ENCODE measurements at places on chromosomes 16 and 17.

- DNase-seq = no peak
These were observed 10.3 kb upstream of the SAMD14 start for GRCh38 chr17:50139950-50140885.

- no peak for DNase-seq
These were observed 223.1 kb downstream of the SEC14L1 start for GRCh38 chr17:77363821-77364361.

GRCh38 chr17:64209983-64210382 is 53.1 kb downstream of the TEX2 start:
- no peak for DNase-seq

DNA sequence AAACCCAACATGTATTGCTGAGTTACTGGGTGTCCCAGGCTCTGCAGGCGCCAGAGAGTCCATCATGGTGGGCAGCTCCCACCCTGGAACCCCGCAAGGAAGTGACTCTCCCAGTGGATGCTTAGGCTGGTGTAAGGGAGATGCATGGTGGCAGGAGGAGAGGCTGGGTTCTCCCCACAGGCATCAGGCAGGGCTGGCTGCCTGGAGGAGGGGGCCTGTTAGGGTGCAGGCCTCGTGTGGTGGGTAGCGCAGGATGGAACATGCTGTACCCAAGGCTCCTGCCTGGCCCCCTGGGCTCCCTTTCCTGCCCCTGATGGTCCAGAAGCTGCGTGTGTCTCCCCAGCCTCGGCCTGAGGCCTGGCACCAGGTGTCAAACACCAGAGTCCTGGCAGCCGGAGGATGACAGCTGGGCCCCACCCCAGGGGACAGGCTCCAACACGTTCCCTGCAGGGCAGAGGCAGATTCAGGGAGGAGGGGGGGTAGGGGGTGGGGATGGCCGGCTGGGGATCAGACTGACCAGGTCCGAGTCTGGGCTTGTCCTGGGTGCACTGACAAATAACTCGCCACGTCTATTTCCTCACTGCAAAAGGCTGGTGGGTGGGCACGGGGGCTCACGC is 40.2 kb upstream of the CIBAR2 start:
- no peak for DNase-seq

- no peak for DNase-seq
These were observed 581.7 kb downstream of the MAF start for GRCh38 chr16:79018650-79019429.

GRCh38 chr17:71987634-71988033 is 133.2 kb upstream of the SOX9 start:
- no peak for DNase-seq

Measured in esophagus squamous epithelium (tissue), 5 donors.